ENCODE measurements at places on chromosomes 1 and 21.

DNA sequence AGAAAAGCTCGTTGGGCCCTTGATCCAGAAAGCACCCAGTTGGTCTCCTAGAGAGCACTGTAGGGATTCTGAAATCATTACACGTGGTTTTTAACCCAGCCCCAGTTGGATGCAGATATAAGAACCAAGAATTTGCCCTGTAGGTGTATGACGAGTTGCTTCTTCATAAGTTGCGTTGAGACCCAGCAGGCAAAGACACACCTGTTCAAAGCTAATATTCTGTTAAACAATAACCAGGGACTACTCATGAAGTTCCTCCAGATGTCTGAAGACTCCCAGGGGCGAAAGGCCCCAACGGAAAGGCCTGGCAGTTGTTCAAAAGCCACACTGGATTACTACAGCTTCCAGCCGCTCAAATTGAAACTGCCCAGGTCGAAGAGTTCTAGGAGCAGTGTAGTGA is 88.6 kb upstream of the HNRNPU start:
- no peak for DNase-seq

DNA sequence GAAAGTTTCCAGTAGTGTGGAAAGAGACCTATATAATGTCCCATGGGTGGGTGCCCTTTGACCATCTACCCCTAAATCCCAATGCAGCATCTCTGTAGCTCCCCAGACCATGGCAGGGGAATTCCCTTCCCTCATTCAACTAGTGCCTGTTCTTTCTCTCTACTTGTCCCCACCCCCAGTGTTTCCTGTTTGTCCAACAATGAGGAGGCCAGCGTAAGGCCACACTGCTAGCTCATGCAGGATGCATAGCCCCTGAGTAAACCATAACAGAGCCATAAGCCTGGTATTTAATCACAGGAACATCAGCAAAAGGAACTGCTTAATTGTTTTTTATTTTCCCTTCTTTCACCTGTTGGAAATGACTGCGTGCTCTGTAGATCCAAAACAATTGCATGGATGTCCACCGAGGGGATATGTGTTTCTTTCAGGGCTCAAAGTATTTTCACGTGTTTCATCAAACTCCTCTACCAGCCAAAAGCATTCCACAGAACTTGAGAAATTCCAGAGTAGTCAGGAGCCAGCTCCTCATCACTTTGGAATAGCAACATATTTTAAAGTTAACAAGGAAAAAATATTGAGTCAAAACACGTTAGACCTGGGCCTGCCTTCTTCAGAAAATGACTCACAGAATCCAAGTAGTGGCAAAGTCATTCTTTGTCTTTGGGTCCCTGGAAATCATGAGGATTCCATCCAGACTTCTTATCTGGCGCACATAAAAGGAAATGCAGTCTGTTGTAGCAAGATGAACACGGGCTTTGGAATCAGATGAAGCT is 162.5 kb upstream of the SGIP1 start:
- DNase-seq = no peak

DNA sequence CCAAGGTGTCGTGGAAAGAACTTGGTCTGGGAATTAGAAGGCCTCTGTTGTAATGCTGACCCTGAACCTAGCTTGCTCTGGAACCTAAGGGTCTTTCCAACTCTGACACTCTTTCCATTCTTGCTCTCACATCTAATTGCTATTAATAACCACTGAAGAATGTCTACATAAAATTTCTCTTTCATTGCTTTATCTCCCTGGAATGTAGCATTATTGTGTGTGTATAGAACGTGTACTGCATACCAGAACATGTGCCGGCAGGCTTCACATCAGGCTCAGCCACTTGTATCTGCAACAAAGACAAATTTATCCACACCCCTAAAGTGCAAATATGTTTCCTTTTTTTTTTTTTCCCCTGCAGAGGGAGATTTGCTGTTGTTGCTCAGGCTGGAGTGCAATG is 13.9 kb upstream of the LAX1 start:
- DNase-seq = no peak

DNA sequence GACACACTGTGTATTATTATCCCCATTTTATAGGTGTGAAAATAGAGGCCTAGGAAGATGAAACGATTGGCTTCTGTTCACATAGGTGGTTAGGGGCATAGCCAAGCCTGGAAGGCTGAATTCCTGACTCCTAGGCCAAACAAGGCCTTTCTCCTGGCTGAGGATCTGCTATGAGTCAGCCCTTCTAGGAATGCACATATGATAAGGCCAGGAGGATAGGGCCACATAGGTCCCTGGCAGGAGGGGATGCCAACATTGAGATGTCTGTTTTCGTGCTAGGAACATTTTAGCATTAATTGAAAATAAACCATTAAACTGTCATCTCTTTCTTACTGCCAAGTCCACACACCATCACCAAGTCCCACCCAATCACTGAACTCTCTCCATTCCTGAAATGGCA is 9.2 kb downstream of the CSMD2 start:
- no peak for DNase-seq

GRCh38 chr1:221170171-221170570 is 290.9 kb downstream of the HLX start:
- DNase-seq = no peak

GRCh38 chr1:236618507-236618906 is 14.2 kb upstream of the HEATR1 start:
- DNase-seq = no peak

DNA sequence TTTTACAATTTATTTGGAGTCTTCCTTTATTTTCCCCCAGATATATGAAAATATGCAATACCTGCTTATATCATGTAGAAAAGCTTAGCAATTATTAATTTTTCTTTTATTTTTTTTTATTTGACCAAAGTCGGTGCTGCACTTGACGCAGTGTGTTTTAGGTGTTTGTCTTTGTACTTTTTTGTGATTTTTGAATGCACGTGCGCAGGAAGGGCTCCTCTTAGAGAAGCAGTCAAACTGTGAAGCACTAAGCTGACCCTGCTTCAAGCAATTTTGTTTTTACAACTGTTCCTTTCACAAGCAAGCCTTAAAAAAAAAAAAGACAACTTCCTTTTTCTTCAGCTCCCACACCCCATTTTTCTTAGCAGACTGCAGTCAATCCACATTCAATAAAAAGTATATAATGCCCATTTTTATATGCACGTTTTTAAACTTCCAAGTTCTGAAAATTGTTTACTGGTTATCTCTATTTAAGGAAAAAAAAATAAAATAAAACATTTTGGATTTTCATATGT is 267.4 kb downstream of the TM2D1 start:
- DNase-seq = no peak

- DNase-seq = no peak
Measured at GRCh38 chr1:38502758-38503157, 356.8 kb downstream of the RRAGC start.

- DNase-seq = no peak
Measured at GRCh38 chr1:203174324-203174985, 1.2 kb downstream of the MYBPH start.

GRCh38 chr1:47434051-47434842 is 3.6 kb upstream of the FOXD2 start:
- no peak for DNase-seq

- DNase-seq = no peak
Measured at GRCh38 chr21:34612056-34612455, 2.9 kb downstream of the RCAN1 start.

GRCh38 chr1:39116860-39117728 is 87.4 kb upstream of the MACF1 start:
- DNase-seq = no peak

DNA sequence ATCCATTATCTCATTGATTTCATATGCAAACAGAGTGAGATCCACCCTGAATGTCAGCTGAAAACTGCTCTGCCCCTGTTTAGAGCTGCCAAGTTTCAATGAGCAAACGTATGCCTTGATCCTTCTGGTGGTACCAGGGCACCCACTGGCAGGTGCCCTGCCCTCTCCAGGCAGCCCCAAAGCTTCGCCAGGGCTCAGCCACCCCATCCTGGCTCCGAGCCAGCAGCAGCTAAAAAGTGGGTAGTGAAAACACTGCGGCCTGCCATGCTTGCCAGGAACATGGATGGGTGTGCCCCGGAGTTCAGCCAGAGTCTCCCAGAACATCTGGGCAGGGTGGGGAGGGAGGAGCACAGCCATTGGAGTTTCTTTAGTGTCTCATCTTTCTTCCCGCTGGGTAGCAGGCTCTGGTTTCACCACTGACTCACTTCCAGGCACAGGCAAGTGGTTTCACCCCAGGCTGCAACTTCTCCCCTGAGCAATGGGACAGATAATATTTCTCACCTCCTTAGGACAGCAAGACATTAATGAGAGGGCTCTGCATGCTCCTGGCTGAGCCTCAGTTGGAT is 8.1 kb upstream of the LMX1A start:
- no peak for DNase-seq

GRCh38 chr1:15299806-15300205 is 52.8 kb downstream of the FHAD1 start:
- DNase-seq = no peak

GRCh38 chr21:35294231-35294898 is 245.3 kb upstream of the RUNX1 start:
- no peak for DNase-seq

GRCh38 chr1:82185084-82185483 is 384.4 kb downstream of the ADGRL2 start:
- no peak for DNase-seq
